K562 (cell line): ENCODE measurements at places on chromosomes 1 and 21.
A peak's percentile ranks its signal among the peaks of the same experiment; 100 is the strongest.

DNA sequence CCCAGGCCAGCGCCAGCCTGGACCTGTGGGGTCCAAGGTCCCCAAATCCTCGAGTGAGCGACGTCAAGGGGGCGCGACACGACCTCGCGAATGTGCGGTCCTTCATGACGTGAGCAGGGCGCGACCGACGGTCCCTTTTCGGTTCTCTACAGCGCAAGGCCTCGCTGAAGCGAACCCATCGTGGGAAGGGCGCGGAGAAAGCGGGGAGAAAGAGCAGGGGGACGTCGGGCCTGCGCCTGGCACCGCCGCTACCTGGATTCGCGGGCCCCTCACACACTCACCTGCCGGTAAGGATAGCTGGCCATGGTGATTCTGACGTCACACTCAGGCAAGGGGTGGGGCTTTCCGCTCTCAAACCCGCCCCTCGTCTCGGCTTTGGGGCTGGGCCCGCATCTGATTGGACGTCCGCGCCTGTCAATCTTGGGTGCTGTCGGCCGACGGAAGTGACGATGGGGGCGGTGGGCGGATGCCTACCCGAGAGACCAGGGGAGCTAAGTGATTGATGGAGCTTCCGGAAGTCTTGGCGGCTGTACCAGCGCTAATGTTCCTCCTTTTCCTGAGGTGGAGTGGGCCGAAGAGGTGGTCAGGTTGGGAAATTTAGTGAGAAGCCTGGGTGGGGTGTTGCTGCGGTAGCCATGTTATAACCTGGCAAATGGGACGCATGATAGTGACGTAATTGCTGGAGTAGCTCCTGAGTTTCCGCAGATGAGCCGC lies at the start of gene PEF1:
Gene PEF1 (minus strand): TSS at position 317 of the 714 bp plus-strand sequence. CDS start 12 bp downstream, at position 305.
- H3K4me1 ChIP-seq, result peaks cover 13% of the 10 kb centered on the region; the same call in 2 of the 3 replicates
- H3K4me3 ChIP-seq, result peak within 1 kb of the TSS; percentile 62
- H3K27ac ChIP-seq, result peak within 1 kb of the TSS; percentile 96

DNA sequence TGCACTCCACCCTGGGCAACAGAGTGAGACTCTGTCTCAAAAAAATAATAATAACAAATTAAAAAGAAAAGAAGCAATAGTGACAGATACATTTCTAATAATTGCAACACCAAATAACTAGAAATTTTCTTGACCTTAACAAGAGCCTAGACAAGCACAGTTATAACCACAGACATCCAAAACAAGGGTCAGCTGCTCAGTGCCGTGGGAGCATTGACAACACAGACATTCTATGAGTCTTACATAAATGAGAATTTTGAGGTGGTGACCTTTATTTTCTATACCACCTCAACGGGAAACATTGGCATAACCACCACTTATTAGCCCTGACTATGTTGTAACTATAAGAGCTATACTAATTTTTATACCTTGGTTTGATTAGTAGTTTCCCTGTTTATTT lies 156.1 kb downstream of the NR5A2 start:
- no peaks in the 10 kb centered on the region for H3K4me1 ChIP-seq
- no peaks in the 10 kb centered on the region for H3K27me3 ChIP-seq
- no peaks in the 10 kb centered on the region for H3K36me3 ChIP-seq
- H3K27ac ChIP-seq, result no peak overlapping the region
- DNase-seq, result no peak

GRCh38 chr1:240107058-240107684 lies 15.5 kb downstream of the FMN2 start:
- DNase-seq, result no peak
- H3K27ac ChIP-seq, result no peak overlapping the region
- no peaks in the 10 kb centered on the region for H3K4me1 ChIP-seq
- H3K27me3 ChIP-seq, result no peaks in the 10 kb centered on the region
- no peak overlapping the region for H3K4me3 ChIP-seq

DNA sequence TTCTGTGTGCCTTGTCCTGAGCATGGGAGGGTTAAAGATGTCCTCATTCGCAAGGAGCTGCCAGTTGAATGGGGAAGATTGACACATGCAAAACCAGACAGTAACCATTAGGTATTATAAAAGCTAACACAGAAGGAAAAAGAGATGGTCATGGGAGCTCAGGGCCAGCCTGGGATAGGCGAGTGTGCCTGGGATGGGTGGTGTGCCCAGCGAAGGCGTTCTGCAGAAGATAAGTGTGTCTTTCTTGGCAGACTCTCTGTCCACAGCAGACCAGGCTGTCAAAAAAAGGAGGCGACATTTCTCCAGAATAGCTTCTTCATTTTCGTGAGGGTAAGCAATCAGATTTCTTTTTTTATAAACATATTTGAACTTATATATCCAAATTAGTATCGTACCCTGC lies 14.1 kb downstream of the PGM1 start:
- no peak for DNase-seq
- H3K27me3 ChIP-seq, result peaks cover 13% of the 10 kb centered on the region
- no peaks in the 10 kb centered on the region for H3K4me1 ChIP-seq
- no peaks in the 10 kb centered on the region for H3K36me3 ChIP-seq
- no peak overlapping the region for H3K27ac ChIP-seq
